NCI-H82 (cell line): ENCODE measurements at places on chromosomes 7 and 10.

DNA sequence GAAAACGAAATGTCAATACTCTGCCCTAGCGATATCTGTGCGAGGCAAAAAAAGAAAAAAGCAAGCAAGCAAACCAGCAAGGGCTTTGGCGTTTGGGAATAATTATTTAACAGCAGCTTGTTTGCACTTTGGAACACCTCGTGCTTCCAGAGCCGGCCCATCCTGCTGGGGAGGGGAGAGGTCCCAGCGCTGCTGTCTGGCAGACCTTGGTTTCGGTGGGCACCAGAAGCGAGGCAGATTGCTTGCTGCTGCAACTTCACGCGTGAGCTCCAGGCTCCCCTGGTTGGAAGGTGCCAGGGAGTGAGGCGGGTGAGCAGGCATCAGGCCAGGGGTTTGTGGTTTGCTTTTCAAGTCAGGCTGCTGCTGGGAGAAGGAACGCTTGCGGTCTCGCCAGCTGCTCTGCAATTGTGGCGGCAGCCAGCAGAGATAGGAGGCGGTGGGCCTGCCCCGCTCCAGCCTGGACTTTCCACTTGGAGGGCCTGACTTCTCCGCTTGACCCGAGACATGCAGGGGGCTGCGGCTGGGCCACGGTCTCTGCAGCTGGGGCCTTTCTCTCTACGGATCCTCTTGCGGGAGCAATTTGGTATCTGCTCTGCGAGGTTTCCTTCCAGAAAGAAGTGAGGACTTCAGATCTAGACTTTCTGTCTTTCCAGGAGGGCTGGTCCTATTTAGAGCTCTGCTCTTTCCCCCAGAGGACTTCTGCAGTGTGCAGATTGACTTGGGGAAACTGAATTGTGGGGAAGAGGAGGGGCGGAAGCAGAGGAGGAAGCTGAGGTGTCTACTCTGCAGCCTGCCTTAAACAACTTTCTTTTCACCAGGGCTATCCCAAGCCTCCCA, 131.4 kb downstream of the PRPF18 start:
- no peak for DNase-seq

GRCh38 chr10:44369296-44369695, 15.6 kb downstream of the CXCL12 start:
- no peak for DNase-seq

GRCh38 chr10:6718550-6718949, 138.5 kb upstream of the PRKCQ start:
- DNase-seq: no peak

- DNase-seq: peak; percentile 18
These were observed 25.8 kb upstream of the SH2B2 start for GRCh38 chr7:102260856-102261255.

DNA sequence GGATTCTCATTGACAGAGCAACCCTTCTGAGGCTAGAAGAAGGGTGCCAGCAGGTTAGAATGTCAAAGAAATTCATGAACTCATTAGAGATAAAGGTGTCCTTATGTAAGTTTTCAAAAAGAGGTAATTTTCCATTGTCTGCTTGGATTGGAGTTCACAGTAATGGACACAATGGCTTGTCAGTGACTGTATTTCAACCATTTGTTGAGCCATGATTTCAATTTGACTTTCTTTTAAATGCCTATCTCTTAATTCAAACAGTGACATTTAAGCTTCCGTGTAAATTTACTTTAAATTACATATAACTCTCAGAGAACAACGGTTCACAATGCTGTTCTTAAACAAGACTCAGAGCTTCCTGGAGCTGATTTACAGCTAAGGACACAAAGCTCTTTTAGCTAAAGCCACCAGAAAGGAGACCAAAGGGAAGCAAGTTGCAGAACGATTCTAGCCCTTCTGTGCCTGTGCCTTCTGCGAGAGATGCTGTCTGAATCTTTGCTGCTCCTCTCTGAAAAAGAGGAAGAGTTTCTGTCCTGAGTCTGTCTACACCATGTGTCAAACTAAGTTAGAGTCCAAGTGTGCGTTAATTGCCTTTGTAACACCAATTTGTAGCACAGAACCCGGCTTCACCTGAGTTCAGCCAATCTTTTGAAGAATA, 42.2 kb upstream of the PFKP start:
- no peak for DNase-seq

DNA sequence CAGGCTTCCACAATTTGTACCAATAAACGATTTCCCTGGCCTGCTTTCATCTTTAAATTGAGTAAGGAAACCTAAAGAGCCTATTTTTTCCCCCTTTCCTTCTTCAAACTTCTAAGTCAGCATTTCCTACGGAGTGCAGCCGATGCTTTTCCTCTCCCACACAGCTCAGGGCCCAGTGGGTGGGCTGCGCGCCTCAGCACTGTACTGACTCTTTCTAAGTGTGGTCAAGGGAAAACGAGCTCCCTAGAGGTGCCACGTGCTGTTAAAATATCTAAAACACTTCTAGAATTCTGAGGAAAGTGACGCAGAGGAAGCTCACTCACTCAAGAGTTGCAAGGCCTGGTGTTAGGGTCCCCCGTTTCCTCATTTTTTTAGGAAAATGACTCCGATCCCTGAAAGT, 29.0 kb downstream of the STEAP1B start:
- no peak for DNase-seq

GRCh38 chr7:35366167-35367155, 112.6 kb upstream of the TBX20 start:
- no peak for DNase-seq

DNA sequence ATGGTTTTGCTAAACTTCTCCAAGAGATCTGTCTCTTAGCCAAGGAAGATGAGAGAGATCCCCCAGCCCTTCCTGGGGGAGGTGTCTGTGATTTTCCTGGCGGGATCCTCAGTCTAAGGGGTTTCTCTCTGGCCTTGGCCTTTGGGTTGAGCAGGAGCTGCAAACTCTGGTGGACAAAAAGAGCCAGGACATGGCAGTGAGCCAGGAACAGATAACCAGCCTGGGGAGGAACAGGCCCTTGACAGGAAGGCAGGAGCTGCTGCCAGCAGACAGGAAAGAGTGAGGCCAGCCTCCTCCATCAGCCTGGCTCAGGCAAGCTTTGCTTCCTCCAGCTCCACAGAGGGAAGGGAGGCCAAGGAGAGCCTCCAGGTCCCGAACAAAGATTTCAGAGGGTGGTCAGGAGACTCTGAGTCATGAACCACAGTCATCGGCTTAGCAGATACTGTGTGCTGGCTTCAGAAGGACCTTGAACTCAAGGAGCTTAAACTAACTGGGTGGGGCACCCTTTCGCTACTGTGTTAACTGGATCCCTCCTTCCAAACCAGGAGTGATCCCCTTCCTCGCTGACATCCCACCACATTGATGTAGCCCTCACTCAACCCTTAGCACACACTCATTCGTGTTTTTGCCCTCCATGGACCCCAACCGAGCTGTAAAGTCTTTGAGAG, 34.7 kb downstream of the DDIT4 start:
- no peak for DNase-seq

- no peak for DNase-seq
These were observed 47.3 kb downstream of the CDHR3 start for GRCh38 chr7:106010331-106010730.

- peak; percentile 58 for DNase-seq
These were observed 1.1 kb downstream of the AHR start for GRCh38 chr7:17299483-17299991.

- no peak for DNase-seq
These were observed at the start of gene SEMA3E for GRCh38 chr7:83648464-83649241. SEMA3E (minus strand) TSS chr7:83649139.

DNA sequence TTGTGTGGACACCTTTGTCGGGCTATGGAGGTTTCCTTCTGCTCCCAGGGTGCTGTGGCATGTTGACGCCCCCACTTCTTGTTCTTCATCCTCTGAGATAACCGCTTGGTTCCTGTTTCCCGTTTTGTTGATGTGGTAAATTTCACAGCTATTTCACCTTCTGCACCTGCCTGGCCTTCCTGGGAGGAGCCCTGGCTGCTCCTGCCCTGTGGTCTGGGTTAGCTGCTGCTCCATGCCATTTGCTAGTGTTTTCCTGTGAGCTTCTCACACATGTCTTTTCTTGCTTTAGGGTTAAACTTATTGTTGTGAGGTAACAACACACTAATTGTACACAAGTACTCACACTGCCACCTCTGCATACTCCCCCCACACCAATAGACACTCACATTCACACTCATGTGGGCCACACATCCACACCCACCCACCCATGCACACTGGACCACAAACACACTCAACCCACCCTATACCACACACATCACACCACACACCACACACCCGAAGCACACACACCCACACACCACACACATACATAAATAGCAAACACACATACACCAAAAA, 46.5 kb upstream of the MSMB start:
- no peak for DNase-seq

DNA sequence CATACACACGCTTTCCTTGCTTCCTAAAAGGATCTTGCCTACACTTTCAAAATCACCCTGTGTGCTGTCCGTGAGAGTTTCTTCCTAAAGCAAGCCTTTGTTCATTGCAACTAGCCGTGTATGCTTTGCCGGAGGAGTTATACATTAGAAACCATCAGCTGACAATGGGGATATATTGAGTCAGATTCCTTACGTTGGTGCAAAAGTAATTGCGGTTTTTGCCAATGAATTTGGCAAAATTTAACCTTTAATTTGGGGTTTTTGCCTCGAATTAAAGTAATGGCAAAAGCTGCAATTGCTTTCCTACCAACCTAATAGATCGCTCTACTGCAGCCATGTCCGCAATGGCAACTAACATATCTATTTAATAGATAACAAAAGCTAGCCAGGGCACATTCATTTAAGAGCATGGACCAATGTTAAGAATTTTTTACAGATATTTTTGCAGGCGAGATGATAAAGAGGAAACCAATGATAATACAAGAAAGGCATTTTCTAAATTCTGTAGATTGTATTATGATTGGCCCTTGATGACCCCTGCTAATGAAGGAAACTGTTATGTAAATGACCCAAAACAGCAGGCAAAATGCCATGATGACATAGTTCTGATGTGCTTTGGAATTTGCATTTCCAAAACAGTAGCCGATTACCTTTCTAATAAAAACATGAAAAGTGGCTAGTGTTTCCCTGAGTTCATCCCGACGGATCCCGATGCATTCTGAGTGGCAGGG, 184.8 kb upstream of the NRP1 start:
- DNase-seq: no peak

- no peak for DNase-seq
These were observed 99.0 kb upstream of the PHF14 start for GRCh38 chr7:10874666-10875065.

DNA sequence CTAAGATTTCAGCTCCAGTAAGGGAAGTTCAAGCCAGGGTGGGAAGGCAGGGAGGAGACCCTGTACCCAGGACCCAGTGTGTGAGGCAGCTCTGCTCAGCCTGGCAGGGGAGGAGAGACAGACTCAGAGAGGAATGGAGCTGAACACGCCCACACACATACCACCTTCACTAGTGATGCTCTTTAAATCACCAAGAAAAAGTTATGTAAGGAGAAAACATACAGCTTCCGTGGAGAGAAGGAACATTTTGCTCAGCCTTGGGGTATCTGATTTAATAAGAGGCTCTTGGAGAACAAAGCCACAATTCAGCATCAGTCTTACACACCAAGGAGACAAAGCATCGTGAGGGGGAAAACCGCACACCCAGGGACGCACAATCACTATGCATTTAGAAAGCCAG, 62.9 kb downstream of the PRKAG2 start:
- no peak for DNase-seq

- peak; percentile 12 for DNase-seq
These were observed 48.6 kb upstream of the PDGFA start for GRCh38 chr7:568031-568951.

GRCh38 chr7:16984375-16984774, 102.6 kb upstream of the AGR3 start:
- no peak for DNase-seq

- no peak for DNase-seq
These were observed 14.2 kb upstream of the SYPL1 start for GRCh38 chr7:106126170-106126938.

GRCh38 chr7:36047091-36047658, 105.9 kb upstream of the EEPD1 start:
- peak; percentile 53 for DNase-seq

- peak; percentile 29 for DNase-seq
These were observed 475.3 kb upstream of the AUTS2 start for GRCh38 chr7:69122953-69123352.

DNA sequence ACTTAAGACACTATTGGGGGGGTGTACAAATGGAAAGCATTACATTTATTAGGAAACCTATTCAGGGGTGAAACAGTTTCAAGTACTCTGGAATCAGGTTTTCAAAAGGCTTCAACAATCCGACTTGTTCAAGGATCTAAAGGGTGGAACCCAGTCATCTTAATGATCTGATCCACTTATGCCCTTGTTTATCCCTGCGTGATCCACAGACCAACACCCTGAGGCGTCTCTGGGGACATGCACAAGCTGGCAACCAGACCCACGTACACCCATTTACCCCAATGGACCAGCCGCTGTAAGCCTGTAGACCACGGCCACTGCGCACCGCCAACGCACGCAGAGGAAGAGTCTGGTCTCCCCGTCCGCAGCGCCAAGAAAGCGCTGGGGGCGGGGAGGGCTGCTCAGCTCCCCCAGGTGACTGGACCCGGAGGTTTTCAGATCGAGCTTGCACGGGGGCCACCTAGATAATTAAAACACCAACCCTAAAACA, 13.4 kb downstream of the HNRNPF start:
- DNase-seq: peak; percentile 90

- DNase-seq: no peak
These were observed 187.4 kb upstream of the AGR3 start for GRCh38 chr7:17069146-17069545.

GRCh38 chr7:26365077-26365900, 73.6 kb downstream of the SNX10 start:
- DNase-seq: peak; percentile 88

DNA sequence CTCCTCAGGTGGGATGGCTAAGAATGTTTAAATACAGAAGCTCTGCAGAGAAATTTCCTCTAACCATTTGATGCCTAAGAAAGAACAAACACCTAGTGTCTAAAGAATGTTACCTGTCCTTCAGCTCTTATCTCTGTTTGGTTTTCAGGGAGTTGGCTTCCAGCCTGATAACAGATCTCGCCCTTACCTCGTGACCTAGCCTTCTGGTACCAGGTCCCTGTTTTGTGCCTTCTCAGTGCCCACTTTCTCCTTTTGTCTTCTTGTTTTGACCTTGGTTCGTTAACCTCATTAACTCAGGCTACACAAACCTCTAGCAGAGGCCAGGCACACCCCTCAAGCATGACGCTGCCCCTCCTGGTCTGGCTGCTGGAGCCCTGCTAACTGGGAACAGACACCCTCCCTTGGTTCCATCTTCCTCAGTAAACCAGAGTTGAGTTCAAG, 16.1 kb upstream of the RAB11FIP2 start:
- no peak for DNase-seq

- peak; percentile 88 for DNase-seq
These were observed 12.5 kb upstream of the STN1 start for GRCh38 chr10:103930449-103930848.

DNA sequence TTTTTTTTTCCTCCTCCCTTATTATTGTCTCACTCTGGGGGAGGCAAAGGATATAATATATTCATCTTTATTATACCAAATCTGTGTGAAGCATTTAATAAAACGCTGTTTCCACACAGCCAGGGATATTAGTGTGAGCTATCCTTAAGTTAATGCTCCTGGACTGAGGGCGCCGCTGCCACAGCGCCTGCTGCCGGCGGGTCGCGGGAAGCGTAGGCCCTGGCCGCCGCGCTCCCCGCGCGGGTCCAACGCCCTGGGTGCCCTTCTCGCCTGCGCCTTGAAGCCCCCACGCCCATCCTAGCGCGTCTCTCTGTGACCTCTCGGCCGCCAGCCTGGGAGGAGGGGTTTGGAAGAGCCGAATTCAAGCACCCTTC, 9.5 kb upstream of the LBX1 start:
- no peak for DNase-seq

GRCh38 chr10:109773288-109774120, 149.8 kb downstream of the XPNPEP1 start:
- DNase-seq: peak; percentile 44

- peak; percentile 21 for DNase-seq
These were observed 514 bp upstream of the GAD2 start for GRCh38 chr10:26215935-26216584.
